ENCODE measurements at places on chromosomes 5 and 9.

- no peak for DNase-seq
Observed at GRCh38 chr5:134059758-134060495, 54.6 kb upstream of the TCF7 start.

GRCh38 chr9:89386797-89387196 is 68.5 kb downstream of the SECISBP2 start:
- DNase-seq, result no peak

DNA sequence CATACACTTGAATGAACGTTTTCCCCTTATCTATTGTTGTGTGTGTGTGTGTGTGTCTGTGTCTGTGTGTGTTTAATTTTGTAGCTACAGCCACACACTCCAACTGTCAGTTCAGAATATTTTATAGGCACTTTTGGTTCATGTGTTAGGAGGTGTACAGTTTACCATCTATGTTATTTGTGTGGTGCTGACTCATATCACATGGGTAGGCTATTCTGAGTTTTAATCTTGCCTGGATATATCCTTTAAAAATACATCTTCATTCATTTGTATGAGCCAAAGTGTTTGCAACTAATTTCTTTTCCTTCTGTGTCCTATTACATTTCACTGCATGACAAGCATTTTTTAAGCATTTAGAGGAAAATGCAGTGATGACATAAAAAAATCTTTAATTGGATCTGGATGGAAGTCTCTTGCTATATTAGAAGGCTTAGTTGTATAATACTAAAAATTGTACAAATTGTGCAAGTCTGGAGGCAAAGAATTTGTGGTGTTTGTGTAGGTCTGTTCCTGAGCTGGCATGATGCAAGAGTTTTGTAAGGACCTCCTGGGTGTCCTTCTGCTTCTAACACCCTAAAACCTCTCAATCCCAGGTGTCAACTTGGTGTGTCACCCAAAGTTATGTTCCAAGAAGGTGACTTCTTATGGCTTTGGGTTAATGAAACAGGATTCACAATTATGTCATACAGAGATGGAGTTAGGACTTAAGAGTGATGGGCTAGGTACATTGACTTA is 52.4 kb upstream of the HMHB1 start:
- DNase-seq, result no peak

- no peak for DNase-seq
Observed at GRCh38 chr5:180333661-180334060, 19.5 kb downstream of the GFPT2 start.

- peak; percentile 69 for DNase-seq
Observed at GRCh38 chr5:78509884-78510769, 138.4 kb downstream of the LHFPL2 start.

- DNase-seq, result no peak
Observed at GRCh38 chr9:95080961-95081647, 236.4 kb downstream of the FANCC start.

DNA sequence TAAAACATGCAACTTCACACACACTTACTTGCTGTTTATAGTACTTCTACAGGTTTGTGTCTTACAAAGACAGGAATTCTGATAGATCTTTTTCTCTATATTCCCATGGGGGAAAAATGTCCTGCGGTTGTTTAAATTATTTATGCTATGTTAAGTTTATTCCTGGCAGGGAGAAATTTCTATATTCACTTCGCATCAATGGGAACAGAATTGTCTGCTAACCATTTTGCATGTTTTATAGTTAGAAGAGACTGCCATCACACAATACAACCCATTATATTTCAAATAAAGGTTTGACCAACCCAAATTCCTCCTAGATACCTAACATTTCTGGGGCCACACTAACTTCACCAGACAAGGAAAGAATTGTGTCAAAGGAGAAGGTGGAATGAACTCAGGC is 110.0 kb upstream of the PRR16 start:
- DNase-seq, result no peak

DNA sequence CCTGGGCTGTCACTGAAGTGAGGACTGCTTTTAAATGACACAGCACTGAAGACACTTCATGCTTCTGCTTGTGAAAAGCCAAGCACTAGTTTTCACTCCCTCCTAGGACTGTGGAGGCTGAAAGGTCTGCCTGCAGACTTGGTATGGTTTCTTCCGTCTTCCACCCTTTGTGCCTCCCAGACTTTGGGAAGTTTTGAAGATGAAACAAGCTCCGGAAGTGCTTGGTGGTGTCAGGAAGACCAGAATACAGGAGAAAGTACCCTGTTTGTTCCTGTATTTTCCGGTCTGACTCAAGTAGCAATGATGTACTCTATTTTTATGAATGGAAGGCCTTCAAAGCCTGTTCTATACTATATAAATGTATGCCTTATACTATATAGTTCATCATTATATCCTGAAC is 222.7 kb downstream of the PDZD2 start:
- no peak for DNase-seq

GRCh38 chr5:148805326-148806290 is 20.8 kb upstream of the ADRB2 start:
- DNase-seq, result no peak

Data from liver (tissue), 10 donors.